ENCODE measurements at places on chromosomes 5 and 9.

DNA sequence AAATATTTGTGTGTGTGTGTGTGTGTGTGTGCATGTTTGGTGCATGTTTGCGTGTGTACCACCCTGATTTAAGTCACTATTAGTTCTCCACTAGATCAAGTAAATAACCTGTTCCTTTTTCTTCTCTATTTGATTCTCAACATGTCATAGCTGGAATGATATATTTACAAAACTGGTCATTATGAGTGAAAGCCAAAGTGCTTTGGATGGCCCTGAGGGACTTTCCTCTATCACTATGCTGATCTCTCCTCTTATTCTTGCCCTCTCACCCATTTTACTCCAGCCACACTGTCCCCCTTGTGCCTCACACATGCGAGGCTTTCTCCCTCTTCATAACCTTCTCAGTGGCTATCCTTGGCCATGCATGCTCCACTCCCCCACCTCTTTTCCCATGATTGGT, 144.6 kb upstream of the NMUR2 start:
- DNase-seq = no peak

GRCh38 chr5:1052641-1053390, 44.2 kb downstream of the NKD2 start:
- DNase-seq = no peak

DNA sequence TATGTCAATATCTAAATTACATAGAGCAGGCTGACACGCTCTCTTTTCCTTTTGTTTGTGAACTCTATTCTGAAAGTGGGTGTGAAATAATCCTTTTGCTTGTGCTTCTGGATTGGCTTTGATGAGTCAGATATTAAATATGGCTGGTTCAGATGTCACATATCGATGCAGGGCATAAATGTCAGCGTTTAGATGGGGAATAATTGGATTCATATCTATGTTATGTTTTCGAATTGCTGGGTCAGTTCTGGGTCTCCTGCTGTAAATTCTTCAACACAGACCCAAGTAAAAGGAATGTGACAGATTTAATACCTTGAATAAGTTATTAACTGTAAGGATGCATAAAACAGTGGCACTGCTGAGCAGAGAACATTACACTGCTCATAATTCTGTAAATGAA, 118.7 kb upstream of the SNX2 start:
- no peak for DNase-seq

- no peak for DNase-seq
These were observed 158.1 kb downstream of the NPR3 start for GRCh38 chr5:32869216-32869615.

- no peak for DNase-seq
These were observed 193.4 kb upstream of the GAS1 start for GRCh38 chr9:87140605-87141109.

DNA sequence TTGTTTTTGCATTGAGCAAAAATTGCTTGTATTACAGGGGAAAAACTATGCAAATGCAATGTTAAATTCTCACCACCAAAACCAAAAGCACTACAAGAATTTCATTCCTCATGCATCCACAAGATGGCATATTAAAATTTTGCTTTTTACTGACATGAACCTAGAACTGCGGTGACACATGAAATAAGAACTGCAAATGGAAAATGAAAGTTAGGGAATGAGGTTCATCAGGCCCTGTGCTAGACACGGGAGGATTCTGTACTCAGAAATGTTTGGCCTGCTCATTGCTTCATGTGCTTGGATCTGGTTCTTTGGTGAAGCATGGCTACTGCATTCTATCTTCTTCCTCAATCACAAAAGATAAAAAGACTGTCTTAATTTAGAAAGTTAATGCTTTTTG, 9.1 kb upstream of the RFK start:
- DNase-seq = peak; percentile 56

- no peak for DNase-seq
These were observed 244.8 kb upstream of the MPDZ start for GRCh38 chr9:13524245-13524644.

- no peak for DNase-seq
These were observed 14.3 kb downstream of the PHF2 start for GRCh38 chr9:93590609-93591234.

DNA sequence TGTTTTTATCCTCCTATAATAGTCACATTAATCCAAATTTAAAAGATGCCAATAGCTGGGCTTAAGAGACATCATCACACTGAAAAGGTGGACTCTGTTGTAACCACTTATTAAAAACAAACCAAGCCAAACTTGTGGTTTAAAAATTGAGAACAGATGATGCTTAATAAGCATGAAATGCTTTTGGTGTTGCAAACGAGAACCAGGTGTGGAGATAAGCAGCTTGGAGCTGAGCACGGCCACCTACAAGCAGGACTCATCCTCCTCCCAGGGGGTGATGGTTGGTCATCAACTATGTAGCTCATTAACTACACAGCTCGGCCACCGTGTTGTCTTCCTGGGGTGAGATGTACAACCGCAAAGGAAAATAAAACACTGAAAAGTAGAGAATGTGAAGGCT, 154.4 kb downstream of the NPR3 start:
- DNase-seq = no peak
